Fibroblast of villous mesenchyme (primary cell): ENCODE measurements at places on chromosomes 6 and 20.
A peak's percentile ranks its signal among the peaks of the same experiment; 100 is the strongest.

DNA sequence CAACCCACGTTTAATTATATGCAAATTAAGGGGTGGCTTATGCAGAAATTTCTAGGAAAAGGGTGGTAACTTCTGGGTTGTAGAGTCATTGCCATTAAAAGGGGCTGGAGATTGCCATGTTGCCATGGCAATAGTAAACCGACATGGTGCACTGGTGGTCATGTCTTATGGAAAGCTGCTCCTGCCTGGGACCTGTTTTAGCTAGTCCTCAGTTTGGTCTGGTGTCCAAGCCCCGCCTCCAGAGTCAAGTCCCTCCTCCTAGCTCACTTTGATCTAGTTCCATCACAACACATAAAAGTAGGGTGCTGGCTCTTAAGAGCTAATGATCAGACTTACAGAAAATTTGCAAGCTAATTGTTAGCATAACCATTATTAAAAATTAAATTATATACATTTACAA is 5.3 kb downstream of the SLC22A2 start:
- no peak for DNase-seq

GRCh38 chr6:34970957-34971356 is 81.9 kb downstream of the ANKS1A start:
- DNase-seq: peak; percentile 69

- no peak for DNase-seq
Measured at GRCh38 chr20:48403167-48403761, 424.5 kb downstream of the PREX1 start.

- no peak for DNase-seq
Measured at GRCh38 chr20:62846166-62846890, 15.3 kb downstream of the TCFL5 start.

DNA sequence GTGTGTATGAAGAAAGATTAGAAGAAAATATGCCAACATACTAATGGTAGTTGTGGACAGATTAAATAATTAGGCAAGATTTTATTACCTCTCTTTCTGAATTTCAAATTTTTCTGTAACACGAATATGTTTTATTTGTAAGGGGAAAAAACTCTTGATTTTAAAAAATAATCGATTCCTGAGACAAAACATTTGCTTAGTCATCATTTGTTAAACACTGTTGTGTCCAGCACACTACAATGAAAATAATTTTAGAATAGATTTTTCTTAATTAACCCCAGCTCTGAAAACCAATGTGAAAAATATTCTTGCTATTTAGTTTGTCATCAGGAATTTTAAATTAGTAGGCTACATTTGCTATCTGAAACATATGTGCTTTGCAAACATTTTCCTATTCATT is 253.0 kb downstream of the TRDN start:
- DNase-seq: no peak

GRCh38 chr6:148217051-148217450 is 125.6 kb upstream of the SASH1 start:
- DNase-seq: no peak
